ENCODE measurements at places on chromosomes 2 and 18. TPM values are rescaled to one million over a fixed set of nuclear protein-coding genes. Genes with fewer than 3 reads are reported as not detected.

DNA sequence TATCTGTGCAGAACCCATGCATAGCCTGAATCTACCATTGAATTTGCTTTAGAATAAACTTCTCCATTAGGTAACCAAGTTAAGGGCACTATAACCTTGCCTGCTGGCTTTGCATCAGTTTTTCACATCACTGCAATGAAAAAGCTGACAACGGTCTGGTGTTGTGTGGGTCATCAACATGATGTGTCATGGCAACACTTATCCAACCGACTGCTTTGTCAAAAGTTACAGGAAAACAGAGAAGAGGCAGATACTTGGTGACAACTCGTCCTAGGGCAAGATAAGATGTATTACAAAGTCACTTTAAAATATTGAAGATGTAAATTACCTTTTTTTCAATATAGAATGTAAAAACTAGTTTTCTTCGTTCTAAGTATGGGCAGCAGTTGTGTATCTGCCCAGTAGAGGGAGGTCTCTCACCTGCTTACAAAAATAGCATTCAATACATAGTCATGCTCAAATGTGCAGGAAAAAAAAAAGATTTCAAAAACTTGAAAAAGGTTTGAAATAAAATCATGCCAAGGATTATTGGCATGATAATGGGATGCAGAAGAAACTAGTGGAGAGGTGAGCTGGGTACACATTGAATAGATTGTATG lies 96.3 kb downstream of the EVA1A start:
- no peak for DNase-seq

Gene RFTN2
- 7.0 TPM for total RNA-seq

DNA sequence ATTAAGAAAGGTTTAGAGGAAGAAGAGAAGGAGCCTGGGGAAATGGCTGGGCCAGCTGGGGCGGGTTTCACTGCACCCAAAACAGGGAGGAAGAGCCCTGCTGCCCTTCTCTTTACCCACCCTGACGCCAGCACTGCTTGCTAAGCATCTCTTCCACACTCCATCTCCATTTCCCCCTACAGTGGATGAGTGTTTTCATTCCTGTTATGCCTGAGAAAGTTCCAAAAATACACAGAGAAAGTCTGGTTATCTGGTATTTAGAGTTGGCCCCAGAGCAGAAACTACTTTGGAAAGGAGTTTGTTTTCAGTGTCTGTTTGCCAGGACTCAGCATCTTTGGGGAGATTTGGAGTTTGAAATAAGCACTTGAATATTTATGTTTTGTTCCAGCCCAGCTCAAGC lies 451.0 kb downstream of the SLC4A3 start:
- no peak for DNase-seq

GRCh38 chr2:121884511-121884921 lies 129.1 kb downstream of the TSN start:
- DNase-seq = no peak

Data from ureter (tissue), 1 donor.